ENCODE measurements at places on chromosomes 13 and 19. TPM values are rescaled to one million over a fixed set of nuclear protein-coding genes. Genes with fewer than 3 reads are reported as not detected.

PRSS57 gene
- not detected for polyA plus RNA-seq

ZNF112 gene
- not detected for polyA plus RNA-seq

SKA3 gene
- 0.43 TPM for polyA plus RNA-seq

TRPC4 gene
- polyA plus RNA-seq = not detected

ATP1A3 gene
- 1.2 TPM for polyA plus RNA-seq

PRR36 gene
- not detected for polyA plus RNA-seq

KLK15 gene
- polyA plus RNA-seq = not detected

PRTN3 gene
- not detected for polyA plus RNA-seq

THSD8 gene
- polyA plus RNA-seq = 6.4 TPM

PLIN4 gene
- polyA plus RNA-seq = 0.15 TPM

MAG gene
- polyA plus RNA-seq = 0.25 TPM

NDUFS7 gene
- polyA plus RNA-seq = 233 TPM

SLC6A16 gene
- polyA plus RNA-seq = 11.6 TPM

TPT1 gene
- 2,561 TPM for polyA plus RNA-seq

F10 gene
- polyA plus RNA-seq = not detected

ALOX5AP gene
- 208 TPM for polyA plus RNA-seq

ATP4A gene
- not detected for polyA plus RNA-seq

NTN5 gene
- 0.66 TPM for polyA plus RNA-seq
